ENCODE measurements at places on chromosomes 5 and 9.

DNA sequence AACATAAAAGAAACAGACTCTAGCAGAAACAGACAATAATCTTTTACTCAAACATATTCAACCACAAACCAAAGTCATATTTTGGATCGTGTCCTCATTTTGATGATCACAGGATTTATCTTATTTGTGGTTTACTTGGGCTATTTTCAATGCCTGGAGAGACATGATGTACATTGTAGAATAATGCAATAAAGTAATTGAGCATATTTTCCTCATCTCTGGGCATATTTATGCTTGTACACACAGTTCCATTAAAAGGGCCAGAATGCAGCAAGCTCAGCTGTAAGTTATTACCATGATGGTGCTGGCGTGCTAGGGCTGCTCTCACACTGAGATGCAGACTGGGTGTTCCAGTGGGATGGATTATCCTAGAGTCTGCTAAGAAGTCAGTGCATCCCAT is 456.7 kb downstream of the TLE4 start:
- no peak for DNase-seq

GRCh38 chr5:173557123-173557903 is 59.1 kb downstream of the BOD1 start:
- DNase-seq: no peak

DNA sequence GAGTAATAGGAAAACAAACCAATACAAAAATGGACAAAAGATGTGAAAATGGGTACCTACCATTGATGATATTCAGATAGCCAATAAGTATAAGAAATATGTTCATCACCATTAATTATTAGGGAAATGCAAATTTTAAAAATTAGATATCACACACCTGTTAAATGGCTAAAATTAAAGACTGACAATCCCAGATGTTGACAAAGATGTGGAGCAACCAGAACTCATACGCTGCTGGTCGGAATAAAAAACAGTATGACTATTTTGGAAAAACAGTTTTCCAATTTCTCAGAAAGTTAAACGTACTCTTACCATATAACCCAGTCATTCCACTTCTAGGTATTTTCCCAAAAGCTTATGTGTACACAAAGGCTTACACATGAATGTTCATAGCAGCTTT is 27.1 kb downstream of the TMEM267 start:
- no peak for DNase-seq

DNA sequence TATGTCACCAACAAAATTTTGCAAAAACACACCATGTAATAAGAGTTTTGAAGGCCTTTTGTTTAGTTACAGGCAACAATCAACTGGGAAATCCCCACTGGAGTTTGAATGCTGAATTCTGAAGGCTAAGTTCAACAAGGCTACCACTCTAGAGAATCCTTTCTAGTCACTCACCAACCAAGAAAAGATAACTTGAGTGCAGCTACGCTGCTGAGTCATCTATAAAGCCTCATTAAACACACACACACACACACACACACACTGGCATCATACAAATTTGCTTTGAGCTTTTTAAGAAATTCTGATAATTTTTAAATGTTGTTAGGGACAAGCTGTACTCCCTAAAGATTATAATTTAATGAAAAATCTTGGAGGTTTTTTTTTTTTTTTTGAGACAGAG is 219.6 kb downstream of the DENND1A start:
- no peak for DNase-seq

GRCh38 chr5:5788793-5789192 is 366.3 kb downstream of the ICE1 start:
- no peak for DNase-seq

- no peak for DNase-seq
These were observed 950.7 kb downstream of the TLE4 start for GRCh38 chr9:80522465-80522864.

GRCh38 chr9:71853084-71853483 is 57.9 kb downstream of the ABHD17B start:
- DNase-seq: no peak

DNA sequence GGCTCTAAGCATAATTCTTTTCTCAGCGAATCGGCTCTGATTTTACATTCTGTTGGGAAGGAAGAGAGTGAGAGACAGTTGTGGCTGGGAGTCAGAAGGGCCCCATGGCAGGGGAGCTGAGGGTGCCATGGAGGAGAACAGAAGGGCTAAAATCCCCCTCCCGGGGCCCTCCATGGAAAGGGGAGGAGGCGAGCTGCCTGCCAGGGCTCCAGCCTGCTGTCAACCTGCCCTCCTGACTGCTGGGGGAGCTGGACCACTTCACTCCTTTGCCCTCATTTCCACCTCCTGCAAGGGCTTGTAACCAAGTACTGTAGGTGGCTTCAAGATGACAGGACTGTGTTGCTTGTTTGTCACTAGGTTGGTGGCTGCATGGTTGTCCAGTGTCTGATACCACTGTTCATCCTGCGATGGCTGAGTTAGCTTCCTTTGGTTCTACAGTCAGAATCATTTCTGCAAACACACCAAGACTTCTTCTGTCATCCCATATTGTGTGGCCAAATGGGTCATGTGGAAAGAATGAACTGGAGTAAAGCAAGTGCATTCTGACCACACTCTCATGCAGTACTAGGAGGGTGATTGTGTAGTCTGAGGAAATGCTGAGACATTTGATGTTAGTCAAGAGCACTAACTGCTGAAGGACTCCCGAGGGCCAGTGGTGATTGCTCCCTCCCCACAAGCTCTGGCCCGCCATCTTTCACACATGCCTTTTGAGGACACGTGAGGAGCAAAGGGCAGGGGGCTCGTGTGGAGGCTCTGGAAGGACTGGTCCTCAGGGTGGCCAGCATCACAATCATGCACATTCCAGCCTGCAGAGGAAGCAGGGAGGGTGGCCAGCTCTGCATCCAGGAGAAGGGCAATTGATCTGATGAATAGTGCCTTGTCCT is 307.2 kb downstream of the GADD45G start:
- DNase-seq: no peak

DNA sequence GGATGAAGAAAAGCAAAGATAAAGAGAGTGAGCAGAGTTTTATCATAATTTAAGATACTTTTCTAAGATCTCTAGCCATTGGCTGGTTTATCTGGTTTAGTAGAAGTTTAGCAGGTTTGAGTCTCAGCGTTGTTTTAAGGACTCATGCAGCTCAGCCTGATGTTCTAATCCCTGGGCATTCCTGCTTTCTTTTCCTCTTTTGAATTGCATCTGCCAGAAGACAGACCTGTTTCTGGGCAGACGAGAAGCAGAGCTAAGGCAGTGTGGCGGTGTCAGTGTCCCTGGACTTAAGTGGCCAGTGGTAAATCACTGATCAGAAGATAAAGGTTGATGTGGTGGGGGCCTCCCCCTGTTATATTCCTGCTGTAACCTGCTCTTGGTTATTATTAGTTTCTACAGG is 138.6 kb downstream of the ADCY2 start:
- no peak for DNase-seq

- DNase-seq: no peak
These were observed 203.8 kb upstream of the ACO1 start for GRCh38 chr9:32180597-32180996.

DNA sequence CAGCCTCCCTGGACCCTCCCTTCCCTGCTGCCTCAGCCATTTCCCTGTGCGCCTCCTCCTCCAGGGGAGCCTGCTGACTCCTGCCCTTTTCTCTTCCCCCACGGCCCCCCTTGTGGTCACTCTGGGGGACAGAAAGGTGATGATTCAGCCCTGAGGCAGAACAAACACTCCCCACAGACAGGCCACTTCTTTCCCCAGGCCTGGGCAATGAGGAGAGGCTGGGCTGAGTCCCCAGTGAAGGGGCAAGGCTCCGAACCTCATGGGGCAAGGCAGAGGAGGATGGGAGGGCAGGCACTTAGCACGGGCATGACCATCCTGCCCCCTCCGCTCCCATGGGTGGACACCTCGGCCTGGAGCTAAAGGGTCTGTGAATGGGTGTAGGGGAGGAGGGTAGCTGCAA is 21.0 kb downstream of the CSF1R start:
- DNase-seq: no peak

- no peak for DNase-seq
These were observed 474.1 kb upstream of the TUSC1 start for GRCh38 chr9:26152350-26152749.

DNA sequence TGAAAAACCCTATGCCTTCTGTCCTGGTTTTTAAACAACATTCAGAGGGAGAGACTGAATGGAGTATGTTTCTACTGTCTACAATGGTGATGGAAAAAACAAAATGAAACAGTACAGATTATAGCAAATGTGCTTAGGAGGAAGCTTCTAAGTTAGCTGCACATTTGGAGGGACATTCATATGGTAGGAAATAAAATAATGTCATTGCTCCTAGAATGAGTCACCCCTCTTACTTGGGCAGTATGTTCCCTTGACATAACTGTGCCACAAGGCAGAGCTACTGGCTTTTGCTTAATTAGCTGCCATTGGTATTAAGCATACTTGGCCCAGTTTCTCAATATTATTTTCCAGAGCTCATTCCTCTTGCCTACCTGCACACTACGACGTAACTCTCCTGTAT is 128.9 kb downstream of the GDNF start:
- no peak for DNase-seq

- DNase-seq: no peak
These were observed 166.4 kb downstream of the TLE1 start for GRCh38 chr9:81522716-81523551.

- DNase-seq: no peak
These were observed 140.3 kb downstream of the OLFM1 start for GRCh38 chr9:135227641-135228251.

DNA sequence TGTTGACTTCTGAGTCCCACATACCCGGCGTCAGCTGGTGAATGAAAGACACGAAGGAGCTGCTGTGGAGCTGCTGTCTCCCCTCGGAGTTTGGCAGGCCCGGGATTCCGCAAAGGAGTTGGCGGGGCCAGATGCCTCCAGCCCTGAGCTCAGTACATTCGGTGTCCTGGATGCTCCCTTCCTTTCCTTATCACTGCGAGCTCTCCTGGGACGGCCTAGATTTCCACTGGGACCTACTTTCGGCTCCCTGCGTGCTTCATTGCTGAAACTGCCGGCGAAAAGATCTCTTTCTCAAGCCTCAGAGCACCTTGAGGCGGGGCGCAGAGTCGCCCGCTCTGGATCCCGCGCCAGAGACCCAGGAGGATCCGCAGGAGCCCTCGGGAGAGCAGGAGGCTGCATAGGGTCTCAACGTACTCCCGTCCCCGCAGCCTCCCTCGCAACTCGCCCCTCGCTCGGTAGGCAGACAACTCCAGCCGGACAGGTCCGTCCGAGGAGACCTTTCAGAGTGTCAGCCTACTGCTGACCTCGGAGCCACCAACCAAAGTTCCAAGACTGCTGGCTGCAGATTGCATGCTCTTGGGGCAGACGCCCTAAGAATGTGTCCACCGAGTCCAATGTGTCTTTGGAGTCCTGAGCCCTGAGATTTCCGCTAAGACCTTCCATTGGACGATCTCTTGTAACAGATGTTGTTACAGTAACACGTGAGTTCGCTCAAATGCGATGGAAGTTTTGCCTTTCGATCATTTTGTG is 6.1 kb downstream of the ANXA2R start:
- DNase-seq: no peak

Data from GM20000 (cell line).